ENCODE measurements at places on chromosomes 11 and 22. TPM values are rescaled to one million over a fixed set of nuclear protein-coding genes. Genes with fewer than 3 reads are reported as not detected.

MS4A3 gene
- not detected for total RNA-seq

SCT gene
- 1.1 TPM for total RNA-seq

DNA sequence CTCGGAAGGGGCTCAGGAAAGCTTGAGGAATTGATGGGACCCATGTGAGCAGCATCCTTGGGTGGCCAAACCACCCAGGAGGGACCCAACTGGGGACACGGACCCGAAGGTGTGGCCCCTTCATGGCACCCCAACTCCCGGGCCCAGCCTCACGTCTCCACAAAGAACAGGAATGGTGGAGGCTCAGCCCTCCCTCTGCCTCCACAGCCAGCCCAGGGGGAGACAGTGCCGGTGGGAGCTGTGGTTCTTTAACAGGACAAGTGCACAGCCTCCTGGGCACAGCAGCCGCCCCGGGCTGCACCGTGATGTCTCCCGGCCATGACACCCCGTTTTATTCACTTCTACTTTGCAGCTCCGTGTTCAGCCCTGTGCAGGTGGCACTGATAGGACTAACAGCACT, 587.2 kb downstream of the BRD1 start:
- no peak for DNase-seq
- H3K4me3 ChIP-seq = no peak overlapping the region
- no peaks in the 10 kb centered on the region for H3K36me3 ChIP-seq
- H3K27me3 ChIP-seq = no peaks in the 10 kb centered on the region
- H3K4me1 ChIP-seq = no peaks in the 10 kb centered on the region
- H3K27ac ChIP-seq = no peak overlapping the region

GRCh38 chr22:20399866-20400605, 6.1 kb downstream of the ZNF74 start:
- H3K4me1 ChIP-seq = peaks cover 4% of the 10 kb centered on the region
- no peaks in the 10 kb centered on the region for H3K27me3 ChIP-seq
- H3K4me3 ChIP-seq = no peak overlapping the region
- no peak for DNase-seq

DNA sequence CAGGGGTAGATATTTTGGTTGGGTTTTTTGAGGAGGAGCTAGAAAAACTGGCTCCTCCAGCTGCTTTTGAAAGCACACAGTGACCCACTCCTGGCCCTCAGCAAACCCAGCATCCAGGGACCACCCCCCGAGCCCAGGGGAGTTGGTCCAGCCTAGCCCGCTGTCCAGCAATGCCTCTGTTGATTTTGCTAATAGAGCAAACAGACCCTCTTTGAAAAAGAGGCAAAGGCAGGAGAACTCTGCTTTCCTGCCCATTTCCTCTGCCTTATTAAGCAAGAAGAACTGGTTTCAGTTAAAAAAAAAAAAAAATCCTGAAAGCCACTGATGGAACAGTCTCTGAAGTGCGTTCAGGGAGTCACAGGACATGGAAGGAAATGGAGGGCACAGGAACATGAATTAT, 25.3 kb downstream of the ABTB2 start:
- H3K4me3 ChIP-seq = no peak overlapping the region
- no peaks in the 10 kb centered on the region for H3K36me3 ChIP-seq
- H3K4me1 ChIP-seq = peaks cover 11% of the 10 kb centered on the region
- no peaks in the 10 kb centered on the region for H3K27me3 ChIP-seq
- no peak for DNase-seq

GRCh38 chr22:23713696-23714595, 23.1 kb downstream of the RGL4 start:
- no peaks in the 10 kb centered on the region for H3K27me3 ChIP-seq
- no peak overlapping the region for H3K27ac ChIP-seq
- H3K36me3 ChIP-seq = no peaks in the 10 kb centered on the region

DNA sequence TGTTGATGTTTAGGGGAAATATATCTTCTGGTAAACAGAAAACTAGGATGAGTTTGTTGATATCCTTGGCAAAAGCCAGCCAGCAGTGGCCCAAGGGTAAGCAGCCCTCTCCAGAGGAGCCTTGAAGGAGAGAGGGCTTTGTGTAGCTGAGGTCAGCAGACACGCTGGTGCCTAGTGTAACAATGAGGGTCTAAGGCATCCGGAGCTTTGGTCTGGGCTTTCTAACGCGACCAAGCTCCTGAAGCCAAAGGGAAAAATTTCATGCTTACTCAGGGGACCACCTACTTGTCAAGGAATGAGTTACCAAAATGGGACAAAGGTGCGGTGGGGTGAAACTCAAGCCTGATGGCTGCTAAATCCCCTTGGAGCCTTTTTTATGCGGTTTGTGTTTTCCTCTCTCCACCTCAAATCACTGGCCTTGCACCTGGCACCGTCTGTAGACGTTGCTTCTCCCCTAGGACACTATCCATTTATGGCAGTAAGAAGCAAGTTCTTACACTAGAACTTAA, 134.9 kb downstream of the DBX1 start:
- DNase-seq = no peak
- H3K36me3 ChIP-seq = no peaks in the 10 kb centered on the region
- no peaks in the 10 kb centered on the region for H3K27me3 ChIP-seq
- H3K4me3 ChIP-seq = no peak overlapping the region
- H3K27ac ChIP-seq = no peak overlapping the region
- no peaks in the 10 kb centered on the region for H3K4me1 ChIP-seq
